AG08395 (cell line): ENCODE measurements at places on chromosomes 6 and 20.

DNA sequence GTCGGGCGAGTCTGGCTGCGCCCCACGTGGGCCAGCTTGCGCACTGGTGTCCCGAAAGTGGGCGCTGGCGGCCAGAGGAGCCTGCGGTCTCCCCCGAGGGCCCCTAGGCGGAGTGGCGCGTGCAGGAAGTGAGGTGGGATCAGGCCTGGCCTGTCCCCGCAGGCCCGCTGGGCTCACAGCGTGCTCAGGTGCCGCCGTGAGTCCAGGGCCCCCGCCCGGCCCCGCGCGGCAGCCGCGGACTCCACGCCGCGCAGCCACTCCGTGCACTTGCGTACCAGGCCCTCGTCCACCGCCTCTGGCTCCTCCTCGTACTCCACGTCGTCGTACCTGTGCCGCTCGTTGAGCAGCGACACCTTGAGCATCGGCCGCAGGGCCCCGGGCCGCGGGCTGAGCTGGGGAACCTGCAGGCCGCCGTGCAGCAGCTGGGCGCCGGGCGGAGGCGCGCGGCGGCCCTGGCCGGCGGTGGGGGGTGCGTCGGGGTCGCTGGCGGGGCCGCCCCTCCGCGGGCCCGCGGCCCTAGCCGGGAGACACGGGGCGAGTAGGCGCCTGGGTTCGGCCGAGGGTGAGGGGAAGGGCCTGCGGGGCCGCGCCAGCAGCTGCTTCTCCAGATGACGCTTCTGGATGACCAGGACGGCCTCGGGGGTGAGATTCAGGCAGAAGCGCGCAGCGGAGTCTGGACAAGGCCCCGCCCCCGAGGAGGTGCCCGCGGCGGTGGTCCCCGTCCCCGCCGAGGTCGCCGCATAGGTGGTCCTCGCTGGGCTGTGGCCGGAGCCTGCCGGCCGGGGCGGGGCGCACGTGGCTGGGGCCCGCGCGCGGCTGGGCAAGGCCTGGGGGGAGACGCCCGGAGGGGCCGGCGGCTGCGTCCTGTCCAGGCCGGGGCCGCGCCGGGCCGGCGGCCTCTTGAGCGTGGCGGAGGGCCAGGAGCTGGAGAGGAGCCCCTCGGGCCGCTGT is 835 bp downstream of the PRR18 start:
- DNase-seq: no peak

DNA sequence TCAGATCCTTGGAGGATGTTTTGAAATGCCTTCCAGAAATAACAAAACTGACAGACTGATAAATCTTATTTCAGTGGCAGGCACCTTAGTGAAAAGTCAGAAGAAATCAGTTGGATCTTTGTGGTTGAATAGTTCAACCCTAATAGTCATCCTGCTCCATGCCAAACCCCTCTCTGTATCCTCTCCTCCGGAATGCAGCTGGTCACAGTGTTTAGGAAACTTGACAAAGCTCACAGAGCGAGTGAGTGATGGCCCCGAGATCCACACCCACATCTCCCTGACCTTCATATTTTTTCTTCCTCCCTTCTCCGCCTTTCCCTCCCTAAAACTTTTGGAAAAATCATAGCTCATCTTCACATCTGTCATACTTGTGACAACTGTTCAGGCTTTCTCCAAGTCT is 464.8 kb upstream of the CDH4 start:
- no peak for DNase-seq

GRCh38 chr6:4125500-4125899 is 9.9 kb downstream of the ECI2 start:
- no peak for DNase-seq

GRCh38 chr6:14075095-14075503 is 42.5 kb upstream of the CD83 start:
- peak; percentile 20 for DNase-seq

GRCh38 chr6:82178077-82178758 is 69.3 kb downstream of the IBTK start:
- DNase-seq: peak; percentile 41

DNA sequence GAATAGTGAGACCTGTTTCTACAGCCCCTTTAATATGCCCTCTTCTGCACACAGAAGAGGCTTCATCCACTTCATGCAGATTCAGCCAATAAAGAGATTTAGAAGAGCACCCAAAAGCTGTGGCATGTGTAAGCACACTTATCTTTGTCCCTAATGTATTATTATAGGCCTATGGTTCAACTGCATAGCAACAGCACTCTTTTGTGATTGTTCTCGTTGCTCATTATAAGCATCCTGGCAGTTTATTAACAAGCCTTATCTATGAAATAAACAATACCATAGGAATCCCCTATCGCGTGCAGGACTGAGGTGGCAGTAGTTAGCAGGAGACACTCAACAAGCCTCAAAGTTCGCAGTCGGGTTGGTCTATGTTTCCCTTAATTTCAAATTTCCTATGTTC is 138.5 kb upstream of the BEND6 start:
- DNase-seq: no peak

- no peak for DNase-seq
Measured at GRCh38 chr6:166365806-166366205, 16.9 kb downstream of the MPC1 start.

DNA sequence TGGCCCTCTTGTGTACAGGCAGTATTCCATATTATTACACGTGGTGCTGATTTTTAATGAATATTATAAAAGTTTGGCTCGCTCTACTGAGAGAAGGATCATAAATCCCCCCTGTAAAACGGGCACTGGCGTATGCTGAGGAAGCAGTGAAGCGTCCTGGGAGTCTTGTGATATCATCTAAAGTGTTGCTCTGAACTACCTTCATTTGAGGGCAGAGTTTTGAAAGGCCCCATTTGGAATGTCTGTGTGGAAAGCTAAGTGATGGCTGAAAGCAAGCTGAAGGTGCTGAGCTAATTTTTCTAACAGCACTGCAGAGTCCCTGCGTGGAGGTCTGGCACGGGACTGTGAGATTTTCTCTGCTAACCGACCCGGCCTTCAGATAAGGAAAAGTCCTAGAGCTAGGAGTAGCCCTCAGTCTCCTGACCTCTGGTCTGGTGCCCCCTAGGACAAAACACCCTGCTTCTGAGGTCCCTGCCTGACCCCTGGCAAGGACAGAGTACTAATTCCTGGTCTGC is 1.3 kb upstream of the BACH2 start:
- DNase-seq: no peak

DNA sequence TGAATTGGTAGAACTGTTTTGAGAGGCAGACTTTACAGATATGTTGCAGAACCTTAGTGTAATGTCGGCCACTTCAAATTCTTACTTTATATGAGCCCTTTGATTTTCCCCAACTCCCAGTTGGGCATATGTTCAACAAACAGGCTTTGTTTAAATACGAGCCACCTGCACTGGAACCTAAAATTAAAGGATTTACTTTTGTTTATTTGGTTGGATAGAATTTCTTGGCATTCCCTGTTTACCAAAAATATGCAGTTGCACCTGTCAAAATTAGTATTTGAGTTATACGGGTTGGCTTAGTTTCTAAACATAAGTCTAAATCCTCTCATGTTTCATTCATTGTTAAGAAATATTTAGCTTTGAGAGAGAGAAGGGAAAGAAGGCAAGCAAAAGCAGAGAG is 2.4 kb upstream of the GLYATL3 start:
- DNase-seq: no peak

- DNase-seq: no peak
Measured at GRCh38 chr20:25355011-25355595, 35.5 kb downstream of the ABHD12 start.

DNA sequence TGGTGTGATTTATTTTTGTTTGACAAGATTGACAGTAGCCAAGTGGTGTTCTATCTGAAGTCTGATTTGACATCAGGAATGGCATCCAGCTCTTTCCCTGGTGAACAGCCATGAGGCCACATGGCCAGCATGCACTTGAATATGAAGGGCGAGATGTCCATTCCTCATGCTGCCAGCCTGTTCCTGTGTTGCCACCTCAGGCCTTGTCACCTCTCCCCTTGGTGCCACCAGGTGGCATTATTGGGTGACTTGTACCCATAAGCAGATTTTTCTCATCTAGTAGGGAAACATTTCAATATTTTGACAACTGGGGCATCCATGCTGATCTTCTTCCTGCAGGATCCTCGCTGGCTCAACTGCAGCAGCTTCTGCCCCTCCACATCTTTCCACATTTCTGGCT is 199.1 kb downstream of the ERMARD start:
- DNase-seq: peak; percentile 33

- DNase-seq: peak; percentile 75
Measured at GRCh38 chr20:47196091-47197081, 160.1 kb downstream of the ZMYND8 start.

GRCh38 chr6:73389854-73390253 is 4.8 kb upstream of the DDX43 start:
- no peak for DNase-seq

- no peak for DNase-seq
Measured at GRCh38 chr6:139925894-139926641, 551.6 kb upstream of the CITED2 start.

DNA sequence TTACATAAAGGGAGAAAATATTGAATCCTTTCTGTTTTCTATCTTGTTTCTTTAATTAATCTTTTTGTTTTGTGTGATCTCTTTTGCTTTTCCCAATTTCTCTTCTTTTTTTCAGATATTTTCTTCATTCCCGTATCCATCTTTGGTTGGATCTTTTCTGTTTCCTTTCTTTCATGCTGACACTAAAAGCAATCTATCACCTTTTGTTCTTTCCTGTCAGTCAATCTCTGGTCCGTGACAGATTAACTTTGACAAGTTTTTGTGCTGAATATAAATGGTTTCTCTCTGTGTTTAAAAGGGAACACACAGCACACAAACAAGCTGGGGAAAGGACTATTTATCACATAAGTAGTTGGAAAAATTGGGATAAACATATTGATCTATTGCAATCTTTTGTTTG is 162.8 kb downstream of the GRM1 start:
- DNase-seq: no peak

- peak; percentile 58 for DNase-seq
Measured at GRCh38 chr20:35387334-35387733, 24.4 kb downstream of the UQCC1 start.

DNA sequence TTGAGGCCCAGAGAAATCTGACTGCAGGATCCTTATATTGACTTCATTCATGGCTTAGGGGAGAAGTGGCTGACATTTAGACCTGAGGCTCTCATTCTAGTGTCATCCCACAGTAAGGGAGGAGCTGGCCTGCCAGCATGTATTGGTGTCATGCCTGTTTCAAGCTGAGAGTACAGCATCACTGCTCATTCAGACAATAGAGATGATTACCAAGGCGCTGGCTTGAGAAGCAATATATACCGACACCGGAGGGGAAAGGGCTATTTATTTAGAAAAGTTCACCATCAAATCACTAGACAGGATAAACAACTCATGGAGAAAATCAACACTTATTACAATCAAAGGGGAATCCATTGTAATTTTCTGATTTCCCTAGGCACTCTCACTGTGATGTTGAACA is 84.4 kb upstream of the HDAC2 start:
- DNase-seq: no peak

DNA sequence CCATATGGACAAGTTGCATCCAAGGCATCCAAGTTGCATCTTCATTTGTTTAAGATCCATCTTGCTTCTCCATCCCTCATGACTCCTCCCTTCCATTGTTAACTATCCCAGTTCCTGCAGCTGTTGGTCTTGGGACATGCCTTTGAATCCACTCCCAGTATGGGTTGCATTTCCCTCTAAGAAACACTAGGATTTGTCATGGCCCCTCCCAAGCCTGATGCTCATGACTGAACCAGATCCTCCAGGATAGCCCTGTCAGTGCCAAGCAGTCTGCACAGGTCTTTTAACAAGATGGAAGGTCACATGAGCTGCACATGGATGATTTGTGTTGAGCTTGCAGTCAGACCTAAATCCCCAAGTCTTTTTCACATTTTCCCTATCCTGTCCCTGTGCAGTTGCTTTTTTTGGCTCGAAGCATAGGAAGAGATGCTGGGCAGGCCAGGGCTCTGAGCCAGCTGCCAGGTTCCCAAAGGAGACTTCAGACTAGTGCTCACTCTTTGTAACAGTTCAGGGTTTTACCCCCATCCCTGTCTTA is 4.2 kb downstream of the PPP2R5D start:
- peak; percentile 30 for DNase-seq

DNA sequence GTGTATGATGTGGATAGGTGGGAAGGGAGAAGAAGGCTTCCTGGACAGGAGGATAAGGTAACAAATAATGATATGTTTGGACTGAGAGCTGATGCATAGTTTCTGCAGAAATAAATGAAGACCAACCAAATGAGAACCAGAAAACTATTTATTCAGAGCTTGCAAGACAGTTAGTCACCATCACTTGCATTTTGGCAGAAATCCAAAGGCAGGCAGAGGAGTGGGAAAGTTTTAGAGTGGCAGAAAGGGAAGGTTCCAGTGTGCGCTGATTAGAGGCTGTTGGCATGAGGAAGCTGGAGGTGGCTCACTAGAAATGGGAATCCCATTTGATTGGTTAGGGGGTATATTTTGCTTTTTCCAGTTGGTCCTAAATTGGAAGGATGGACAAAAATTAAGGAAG is 13.0 kb upstream of the F13A1 start:
- peak; percentile 48 for DNase-seq
